ENCODE measurements at places on chromosomes 12 and 14. TPM values are rescaled to one million over a fixed set of nuclear protein-coding genes. Genes with fewer than 3 reads are reported as not detected.

Gene OR4K15
- total RNA-seq = not detected

Gene NID2
- total RNA-seq = not detected

Gene MIP
- total RNA-seq = not detected

Gene ANKRD52
- total RNA-seq = 41.9 TPM

Gene KANSL2
- total RNA-seq = 62.0 TPM

Gene ACVR1B
- total RNA-seq = 10.2 TPM

Gene SLC25A47
- not detected for total RNA-seq

Gene SLC25A21
- total RNA-seq = not detected

Gene CCER1
- total RNA-seq = not detected

Gene LRTM2
- total RNA-seq = not detected

Gene OR11G2
- not detected for total RNA-seq

Gene GLT8D2
- 0.43 TPM for total RNA-seq

Gene TAS2R50
- 0.36 TPM for total RNA-seq

Gene METTL25
- total RNA-seq = 4.6 TPM

Gene SLC6A12
- not detected for total RNA-seq

Gene CCDC63
- not detected for total RNA-seq

Gene TSPAN19
- total RNA-seq = not detected

Gene ISCA2
- 31.0 TPM for total RNA-seq

Gene CLEC1A
- total RNA-seq = not detected

Gene GLIPR1L2
- total RNA-seq = not detected

Gene CLEC1B
- not detected for total RNA-seq

Gene TTC9
- 4.9 TPM for total RNA-seq

Gene NUBPL
- 12.3 TPM for total RNA-seq

Gene MANSC1
- total RNA-seq = 0.43 TPM

Gene MYF5
- total RNA-seq = not detected

Gene PIANP
- total RNA-seq = 0.37 TPM

Gene MIPOL1
- total RNA-seq = not detected

Gene SLC5A8
- not detected for total RNA-seq

Gene POP5
- total RNA-seq = 61.9 TPM

Gene KRT74
- total RNA-seq = not detected

Gene RNU6-8
- not detected for total RNA-seq

Gene MUCL1
- not detected for total RNA-seq

Gene NANOG
- not detected for total RNA-seq

Gene BICDL1
- 63.7 TPM for total RNA-seq

Gene HNF1A
- not detected for total RNA-seq

Gene AKAP3
- 2.1 TPM for total RNA-seq

Gene STYK1
- total RNA-seq = 0.46 TPM

Gene ALDH1L2
- total RNA-seq = 5.9 TPM

Gene PTPRQ
- not detected for total RNA-seq

Gene SLC7A7
- 0.56 TPM for total RNA-seq

Gene CD27
- total RNA-seq = 181 TPM

Gene HOXC6
- total RNA-seq = not detected

Gene TAS2R14
- total RNA-seq = 0.64 TPM

All from activated naive CD8-positive, alpha-beta T cell treated with anti-CD3 and anti-CD28 coated beads for 36 hours (primary cell).